ENCODE measurements at places on chromosomes 13 and 19. TPM values are rescaled to one million over a fixed set of nuclear protein-coding genes. Genes with fewer than 3 reads are reported as not detected.

DNA sequence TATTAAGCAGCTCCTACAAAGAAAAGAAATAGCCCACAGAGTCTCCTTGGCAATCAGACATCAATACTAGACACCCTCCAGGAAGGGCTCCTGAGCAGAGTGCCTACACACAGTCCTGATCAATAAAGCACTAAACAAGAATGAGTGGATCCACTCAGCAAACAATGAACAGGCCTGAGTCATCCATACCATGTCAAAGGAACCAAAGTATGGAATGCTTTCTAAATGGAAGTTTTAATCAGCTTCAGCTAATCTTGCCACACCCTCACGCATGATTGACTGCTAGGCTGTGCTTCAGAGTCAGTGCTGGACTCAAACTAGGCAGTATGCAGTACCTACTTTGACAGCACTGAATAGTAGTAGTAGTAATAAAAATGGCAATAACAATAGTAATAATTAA is 392.7 kb upstream of the HTR2A start:
- H3K4me3 ChIP-seq, result no peak overlapping the region
- no peaks in the 10 kb centered on the region for H3K27me3 ChIP-seq
- no peak overlapping the region for H3K27ac ChIP-seq
- no peaks in the 10 kb centered on the region for H3K4me1 ChIP-seq
- no peak for DNase-seq

GRCh38 chr13:37775871-37776270 is 93.7 kb downstream of the TRPC4 start:
- no peaks in the 10 kb centered on the region for H3K27me3 ChIP-seq
- H3K27ac ChIP-seq, result no peak overlapping the region
- H3K4me3 ChIP-seq, result no peak overlapping the region
- H3K36me3 ChIP-seq, result no peaks in the 10 kb centered on the region
- no peak for DNase-seq
- no peaks in the 10 kb centered on the region for H3K4me1 ChIP-seq

Gene GPR4
- 3.4 TPM for total RNA-seq

Gene ZNF154
- total RNA-seq, result 2.2 TPM

- H3K27me3 ChIP-seq, result no peaks in the 10 kb centered on the region
- no peak overlapping the region for H3K4me3 ChIP-seq
- no peaks in the 10 kb centered on the region for H3K36me3 ChIP-seq
- DNase-seq, result no peak
Observed at GRCh38 chr13:67437244-67437643, 207.1 kb upstream of the PCDH9 start.

- no peaks in the 10 kb centered on the region for H3K4me1 ChIP-seq
- H3K27ac ChIP-seq, result no peak overlapping the region
- no peaks in the 10 kb centered on the region for H3K27me3 ChIP-seq
- no peak overlapping the region for H3K4me3 ChIP-seq
Observed at GRCh38 chr13:105991622-105992277, 543.7 kb downstream of the EFNB2 start.

DNA sequence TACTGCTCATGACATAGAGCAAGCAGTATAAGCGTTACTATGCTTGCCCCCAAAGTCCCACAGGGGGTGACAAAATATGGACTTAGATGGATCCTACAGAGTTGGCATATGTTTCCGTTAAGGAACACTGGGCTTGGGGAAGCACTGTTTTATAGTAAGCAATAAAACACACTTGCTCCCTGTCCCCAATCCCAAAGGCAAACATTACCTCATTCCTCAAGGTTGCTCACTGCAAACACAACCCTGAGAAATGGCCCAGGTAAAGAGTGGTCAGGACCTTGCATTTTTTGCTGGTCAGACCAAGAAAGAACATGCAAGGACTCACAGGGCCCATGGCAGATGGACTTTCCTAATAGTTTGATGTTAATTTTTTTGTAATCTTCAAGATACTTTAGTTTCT is 32.3 kb downstream of the UGGT2 start:
- no peak for DNase-seq
- no peak overlapping the region for H3K27ac ChIP-seq
- H3K27me3 ChIP-seq, result no peaks in the 10 kb centered on the region

DNA sequence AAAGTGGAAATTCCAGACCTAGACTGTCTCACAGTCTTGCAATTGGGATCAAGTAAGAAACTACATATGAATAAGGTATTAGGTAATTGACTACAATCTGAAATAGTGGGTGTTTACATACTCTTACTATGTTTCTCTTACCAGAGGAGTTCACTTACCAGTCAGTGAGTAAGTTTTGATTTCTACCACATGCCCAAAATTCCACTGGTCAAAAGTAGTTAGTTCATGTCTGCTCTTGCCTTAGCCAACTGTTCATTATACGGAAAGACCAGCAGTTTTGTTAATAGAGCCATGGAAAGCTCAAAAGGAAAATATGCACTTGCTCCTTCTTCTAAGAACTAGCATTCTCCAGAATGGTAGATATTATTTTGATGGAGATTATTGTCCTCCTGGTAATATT is 490.8 kb downstream of the RFC3 start:
- H3K4me1 ChIP-seq, result no peaks in the 10 kb centered on the region
- H3K4me3 ChIP-seq, result no peak overlapping the region
- no peak overlapping the region for H3K27ac ChIP-seq
- DNase-seq, result no peak

DNA sequence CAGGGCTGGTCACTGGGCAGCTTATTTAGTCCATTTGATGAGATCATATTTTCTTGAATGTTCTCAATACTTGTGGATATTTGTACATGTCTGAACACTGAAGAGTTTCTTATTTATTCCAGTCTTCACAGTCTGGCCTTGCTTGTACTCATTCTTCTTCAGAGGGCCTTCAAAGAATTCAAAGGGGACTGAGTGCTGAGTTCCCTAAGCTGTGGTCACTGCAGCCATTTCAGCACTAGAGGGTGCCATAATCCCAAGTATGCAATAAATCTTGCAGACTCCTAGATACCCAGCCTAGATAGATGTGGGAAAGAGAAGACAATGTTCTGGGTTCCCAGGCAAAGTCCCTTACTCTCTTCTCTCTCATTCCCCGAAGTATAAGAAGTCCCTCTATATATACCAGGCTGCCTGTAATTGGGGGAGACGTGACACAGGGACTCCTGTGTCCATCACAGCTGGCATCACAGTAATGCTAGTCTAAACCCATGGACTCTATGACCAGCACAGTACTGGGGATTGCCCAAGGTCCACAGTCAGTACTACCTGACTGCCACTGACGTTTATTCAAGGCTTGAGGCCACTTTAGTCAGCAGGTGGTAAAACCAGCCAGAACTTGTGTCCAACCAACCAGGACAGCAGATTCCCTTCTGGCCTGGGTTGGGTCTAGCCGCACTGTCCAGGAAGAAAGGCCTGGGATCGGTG is 8.9 kb upstream of the VN1R1 start:
- no peak for DNase-seq
- H3K27ac ChIP-seq, result no peak overlapping the region
- H3K36me3 ChIP-seq, result no peaks in the 10 kb centered on the region
- H3K4me1 ChIP-seq, result no peaks in the 10 kb centered on the region

GRCh38 chr13:106471957-106472543 is 63.4 kb downstream of the EFNB2 start:
- H3K4me3 ChIP-seq, result peak overlapping the region; percentile 11
- H3K27me3 ChIP-seq, result no peaks in the 10 kb centered on the region
- H3K27ac ChIP-seq, result no peak overlapping the region
- no peaks in the 10 kb centered on the region for H3K4me1 ChIP-seq
- no peaks in the 10 kb centered on the region for H3K36me3 ChIP-seq

DNA sequence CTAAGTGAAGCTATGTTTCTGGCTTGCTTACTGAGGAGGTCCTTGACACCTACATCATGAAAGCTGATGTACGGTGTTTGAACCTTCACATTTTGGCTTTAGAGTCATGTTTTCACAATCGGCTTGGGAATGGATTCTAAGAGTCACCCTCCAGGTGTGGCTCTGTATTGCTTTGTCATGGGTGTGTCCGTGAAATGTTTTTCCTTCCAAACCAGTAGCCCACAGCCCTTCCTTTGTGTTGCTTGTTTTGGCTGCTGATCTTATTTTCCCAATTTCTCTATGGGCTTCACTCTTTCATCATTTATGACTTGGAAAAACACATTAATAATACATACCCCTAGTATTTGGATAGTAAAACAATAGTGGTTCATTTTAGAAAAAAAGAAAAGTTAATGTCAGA is 240.6 kb downstream of the GGACT start:
- H3K36me3 ChIP-seq, result peaks cover 5% of the 10 kb centered on the region
- no peak for DNase-seq
- H3K4me3 ChIP-seq, result no peak overlapping the region
- no peaks in the 10 kb centered on the region for H3K4me1 ChIP-seq
- H3K27ac ChIP-seq, result no peak overlapping the region
- H3K27me3 ChIP-seq, result no peaks in the 10 kb centered on the region

GRCh38 chr13:106234636-106235035 is 300.8 kb downstream of the EFNB2 start:
- H3K4me3 ChIP-seq, result no peak overlapping the region
- no peaks in the 10 kb centered on the region for H3K4me1 ChIP-seq
- no peaks in the 10 kb centered on the region for H3K36me3 ChIP-seq
- H3K27me3 ChIP-seq, result no peaks in the 10 kb centered on the region
- no peak for DNase-seq

GRCh38 chr13:73835138-73835721 is 299.0 kb downstream of the KLF12 start:
- H3K36me3 ChIP-seq, result no peaks in the 10 kb centered on the region
- H3K4me1 ChIP-seq, result no peaks in the 10 kb centered on the region
- DNase-seq, result no peak
- no peak overlapping the region for H3K27ac ChIP-seq
- no peak overlapping the region for H3K4me3 ChIP-seq

DNA sequence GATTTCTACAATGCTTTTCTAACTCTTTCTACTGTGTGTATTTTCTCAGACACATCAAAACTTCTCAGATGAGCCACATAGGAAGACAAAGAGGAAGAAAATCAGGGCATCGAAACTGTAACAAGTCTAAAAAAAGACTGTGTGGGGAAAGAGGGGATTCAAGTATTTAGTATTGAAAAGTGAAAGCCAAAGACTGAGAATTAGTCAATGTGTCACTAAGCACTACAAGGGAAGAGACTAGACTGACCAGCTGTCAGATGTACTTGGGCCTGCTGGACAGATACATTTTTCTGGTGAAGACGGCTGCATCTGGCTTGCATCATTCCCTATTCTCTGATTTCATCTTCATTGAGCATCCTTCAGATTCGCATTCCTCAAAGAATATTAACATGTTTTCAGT is 25.4 kb downstream of the COMMD6 start:
- H3K27me3 ChIP-seq, result no peaks in the 10 kb centered on the region
- no peak for DNase-seq
- H3K4me3 ChIP-seq, result no peak overlapping the region

Gene ZNF221
- total RNA-seq, result 2.7 TPM

Gene CCL25
- not detected for total RNA-seq

GRCh38 chr13:75120085-75120484 is 361.9 kb downstream of the TBC1D4 start:
- H3K4me3 ChIP-seq, result no peak overlapping the region
- H3K27ac ChIP-seq, result no peak overlapping the region
- no peaks in the 10 kb centered on the region for H3K4me1 ChIP-seq
- DNase-seq, result no peak
- H3K27me3 ChIP-seq, result no peaks in the 10 kb centered on the region
- H3K36me3 ChIP-seq, result no peaks in the 10 kb centered on the region

Gene ERFL
- 0.49 TPM for total RNA-seq

DNA sequence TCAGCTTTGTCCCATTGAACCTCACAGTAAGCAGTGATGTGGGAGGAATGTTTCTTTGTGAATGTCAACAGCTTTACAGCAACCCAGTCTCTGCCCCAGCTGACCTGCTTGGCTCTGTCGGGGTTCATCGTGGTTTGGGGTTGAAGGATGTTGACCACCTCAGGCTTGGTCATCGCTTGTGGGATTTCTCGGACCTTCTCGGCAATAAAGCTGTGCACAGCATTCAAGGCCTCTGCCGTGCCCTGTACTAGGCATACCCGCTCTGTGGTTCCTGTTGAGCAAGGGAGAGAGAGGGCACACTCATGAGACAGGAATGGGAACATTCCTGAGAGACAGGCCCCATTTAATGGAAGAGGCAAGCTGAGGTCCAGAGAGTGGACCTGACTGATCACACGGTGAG is 20.0 kb downstream of the NOVA2 start:
- H3K4me3 ChIP-seq, result no peak overlapping the region
- peaks cover 10% of the 10 kb centered on the region for H3K4me1 ChIP-seq
- no peaks in the 10 kb centered on the region for H3K27me3 ChIP-seq
- no peak overlapping the region for H3K27ac ChIP-seq

DNA sequence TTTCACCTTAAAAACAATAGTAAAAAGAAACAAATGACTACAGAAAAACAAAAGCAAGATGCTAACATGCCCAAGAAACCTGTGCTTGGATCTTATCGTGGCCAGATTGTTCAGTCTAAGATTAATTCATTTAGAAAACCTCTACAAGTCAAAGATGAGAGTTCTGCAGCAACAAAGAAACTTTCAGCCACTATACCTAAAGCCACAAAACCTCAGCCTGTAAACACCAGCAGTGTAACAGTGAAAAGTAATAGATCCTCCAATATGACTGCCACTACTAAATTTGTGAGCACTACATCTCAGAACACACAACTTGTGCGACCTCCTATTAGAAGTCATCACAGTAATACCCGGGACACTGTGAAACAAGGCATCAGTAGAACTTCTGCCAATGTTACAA is 6.0 kb downstream of the CKAP2 start:
- no peak for DNase-seq
- H3K27ac ChIP-seq, result no peak overlapping the region
- H3K4me3 ChIP-seq, result no peak overlapping the region
- H3K36me3 ChIP-seq, result no peaks in the 10 kb centered on the region
- H3K27me3 ChIP-seq, result no peaks in the 10 kb centered on the region

- H3K36me3 ChIP-seq, result no peaks in the 10 kb centered on the region
- no peaks in the 10 kb centered on the region for H3K27me3 ChIP-seq
- no peak for DNase-seq
- H3K4me3 ChIP-seq, result no peak overlapping the region
- peaks cover 27% of the 10 kb centered on the region for H3K4me1 ChIP-seq
- no peak overlapping the region for H3K27ac ChIP-seq
Observed at GRCh38 chr13:46527237-46527636, 25.7 kb upstream of the LRCH1 start.

- H3K36me3 ChIP-seq, result no peaks in the 10 kb centered on the region
- no peak overlapping the region for H3K4me3 ChIP-seq
- no peak overlapping the region for H3K27ac ChIP-seq
- peaks cover 12% of the 10 kb centered on the region for H3K4me1 ChIP-seq
- no peaks in the 10 kb centered on the region for H3K27me3 ChIP-seq
- no peak for DNase-seq
Observed at GRCh38 chr19:8528500-8528899, 14.5 kb upstream of the ZNF414 start.

Data from vagina (tissue), 2 donors.